CD4-positive, alpha-beta T cell treated with Interleukin-6 at 100 ng/mL for 8 hours (primary cell): ENCODE measurements at places on chromosomes 1 and 21.

GRCh38 chr1:57848406-57848805 is 424.5 kb upstream of the DAB1 start:
- DNase-seq: no peak

GRCh38 chr21:25734654-25734903 is 125 bp downstream of the ATP5PF start:
- DNase-seq: no peak

DNA sequence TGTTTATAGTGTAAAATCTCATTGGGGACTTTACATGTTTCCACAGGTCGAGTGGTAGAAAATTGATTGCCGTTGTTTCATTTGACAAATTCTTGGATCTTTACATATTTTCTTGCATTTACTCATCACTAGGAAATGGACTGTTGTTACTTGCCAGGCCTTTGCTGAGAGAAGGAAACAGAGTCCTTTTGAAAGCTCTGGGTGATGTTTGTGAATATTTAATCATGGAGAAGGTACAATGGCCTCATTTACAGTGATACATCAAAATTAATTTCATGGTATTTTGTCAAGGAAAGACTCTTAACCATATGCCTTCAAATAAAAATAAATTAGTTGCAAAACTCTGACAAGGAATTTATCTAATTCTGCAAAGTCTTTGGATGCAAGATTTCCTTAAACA is 198.0 kb downstream of the GRIK1 start:
- no peak for DNase-seq

- DNase-seq: no peak
Measured at GRCh38 chr1:4880626-4881025, 226.2 kb downstream of the AJAP1 start.

- no peak for DNase-seq
Measured at GRCh38 chr1:227043755-227044154, 103.7 kb downstream of the COQ8A start.

DNA sequence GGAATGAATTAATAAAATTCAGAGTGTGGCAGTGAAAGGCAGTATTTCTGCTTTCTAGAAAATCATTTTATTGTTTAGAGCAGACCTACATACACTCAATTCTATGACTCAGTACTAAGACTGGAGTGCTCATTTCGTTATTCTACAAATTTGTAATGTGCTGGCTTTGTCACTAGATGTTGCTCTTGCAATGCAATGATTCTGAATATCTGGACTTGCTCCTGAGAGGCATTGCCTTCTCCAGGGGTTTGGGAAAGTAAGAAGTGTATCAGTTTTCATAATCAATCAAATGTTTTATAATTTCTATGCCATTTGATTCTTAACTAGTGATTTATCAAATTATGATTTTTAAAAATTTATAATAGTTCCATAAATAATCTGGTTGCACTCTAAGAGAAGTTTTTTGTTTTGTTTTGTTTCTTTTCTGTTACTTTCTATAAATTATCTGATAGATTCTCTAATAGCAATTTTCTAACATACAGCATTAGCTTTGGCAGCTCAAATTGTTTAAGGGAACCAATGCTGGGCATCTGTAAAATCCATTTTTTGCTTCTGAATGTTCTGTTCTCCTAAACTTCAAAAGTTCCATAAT is 280.5 kb upstream of the SGIP1 start:
- DNase-seq: peak; percentile 63

DNA sequence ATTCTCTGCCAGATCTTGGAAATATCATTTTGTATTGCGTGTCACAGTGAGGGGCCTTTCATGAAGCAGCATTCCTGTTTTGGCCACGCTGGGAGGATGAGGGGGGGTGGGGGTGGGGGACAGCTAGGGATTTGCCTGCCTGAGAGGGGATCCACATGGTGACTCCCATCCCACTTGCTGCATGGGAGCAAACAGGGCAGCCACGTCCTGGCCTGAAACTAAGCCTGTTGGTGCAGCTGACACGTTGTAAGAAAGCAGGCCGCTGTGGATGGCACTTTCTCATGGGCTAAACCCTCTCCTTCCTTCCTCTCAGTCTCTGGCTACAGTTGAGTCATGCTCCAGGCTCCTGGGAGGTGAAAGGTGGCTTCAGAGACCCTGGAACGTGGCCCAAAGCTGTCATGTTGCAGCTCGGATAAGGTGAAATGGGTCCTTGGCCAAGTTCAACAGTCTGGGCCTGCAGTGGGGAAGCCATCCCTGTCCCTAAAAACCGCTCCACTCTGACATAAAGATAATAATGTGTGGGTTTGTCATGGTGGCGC is 346.7 kb upstream of the VAMP3 start:
- no peak for DNase-seq
